ENCODE measurements at places on chromosomes 4 and X.

- DNase-seq, result peak; percentile 32
Observed at GRCh38 chr4:1072830-1073446, 40.4 kb downstream of the RNF212 start.

DNA sequence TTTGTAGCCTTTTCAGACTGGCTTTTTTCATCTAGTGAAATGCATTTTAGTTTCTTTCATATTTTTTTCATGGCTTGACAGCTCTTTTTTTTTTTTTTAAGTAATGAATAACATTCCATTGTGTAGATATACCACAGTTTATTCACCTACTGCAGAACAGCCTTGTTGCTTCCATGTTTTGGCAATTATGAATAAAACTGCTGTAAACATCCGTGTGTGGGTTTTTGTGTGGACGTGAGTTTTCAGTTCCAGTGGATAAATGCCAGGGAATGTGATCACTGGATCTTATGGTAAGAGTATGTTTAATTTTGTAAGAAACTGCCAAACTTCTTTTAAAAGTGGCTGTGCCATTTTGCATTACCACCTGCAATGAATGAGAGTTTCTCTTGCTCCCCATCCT is 160.8 kb downstream of the SOWAHB start:
- DNase-seq, result no peak

- DNase-seq, result no peak
Observed at GRCh38 chrX:65976161-65976560, 63.7 kb downstream of the VSIG4 start.

DNA sequence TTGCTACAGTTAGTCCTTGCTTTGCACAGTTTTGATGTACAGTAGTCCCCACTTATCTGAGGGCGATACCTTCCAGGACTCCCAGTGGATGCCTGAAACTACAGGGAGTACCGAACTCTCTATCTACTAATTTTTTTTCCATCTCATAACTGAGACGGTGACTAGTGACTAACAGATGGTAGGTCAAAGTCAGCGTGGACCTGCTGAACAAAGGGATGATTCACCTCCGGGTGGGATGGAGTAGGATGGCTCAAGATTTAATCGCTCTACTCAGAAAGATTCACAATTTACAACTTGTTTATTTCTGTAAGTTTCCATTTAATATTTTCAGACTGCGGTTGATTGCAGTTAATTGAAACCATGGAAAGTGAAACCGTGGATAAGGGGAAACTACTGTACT is 655.8 kb downstream of the ZNF674 start:
- DNase-seq, result peak; percentile 10

DNA sequence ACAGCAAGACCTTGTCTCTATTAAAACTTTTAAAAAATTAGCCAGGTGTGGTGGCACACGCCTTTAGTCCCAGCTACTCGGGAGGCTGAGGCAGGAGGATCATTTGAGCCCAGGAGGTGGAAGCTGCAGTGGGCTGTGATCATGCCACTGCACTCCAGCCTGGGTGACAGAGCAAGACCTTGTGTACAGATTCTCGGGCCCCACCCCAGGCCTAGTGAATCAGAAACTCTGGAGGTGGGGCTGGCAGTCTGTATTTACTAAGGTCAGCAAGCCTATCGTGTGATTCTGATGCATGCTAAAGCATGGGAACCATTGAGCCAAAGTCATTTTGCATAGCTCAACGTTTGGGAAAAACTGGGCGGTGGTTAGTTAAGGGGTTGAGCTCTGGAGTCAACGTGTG is 3.5 kb downstream of the S100G start:
- no peak for DNase-seq

DNA sequence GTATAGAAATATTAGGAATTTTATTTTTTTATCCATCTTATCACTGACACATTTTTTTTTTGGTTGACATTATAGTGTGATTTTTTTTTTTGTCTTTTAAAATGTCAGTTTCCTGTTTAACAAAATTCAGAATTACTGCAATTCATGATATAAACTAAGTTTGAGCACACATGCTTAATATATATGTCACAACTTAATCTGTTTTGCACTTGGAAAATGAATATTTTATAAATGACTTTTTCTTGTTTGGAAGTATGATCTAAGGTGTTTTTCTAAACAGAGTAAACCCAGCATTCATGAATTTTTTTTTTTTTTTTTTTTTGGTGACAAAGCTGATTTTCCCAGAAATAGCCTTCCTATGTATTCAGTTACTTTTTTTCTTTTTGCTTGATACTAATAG is 2.4 kb downstream of the SMARCA5 start:
- no peak for DNase-seq

DNA sequence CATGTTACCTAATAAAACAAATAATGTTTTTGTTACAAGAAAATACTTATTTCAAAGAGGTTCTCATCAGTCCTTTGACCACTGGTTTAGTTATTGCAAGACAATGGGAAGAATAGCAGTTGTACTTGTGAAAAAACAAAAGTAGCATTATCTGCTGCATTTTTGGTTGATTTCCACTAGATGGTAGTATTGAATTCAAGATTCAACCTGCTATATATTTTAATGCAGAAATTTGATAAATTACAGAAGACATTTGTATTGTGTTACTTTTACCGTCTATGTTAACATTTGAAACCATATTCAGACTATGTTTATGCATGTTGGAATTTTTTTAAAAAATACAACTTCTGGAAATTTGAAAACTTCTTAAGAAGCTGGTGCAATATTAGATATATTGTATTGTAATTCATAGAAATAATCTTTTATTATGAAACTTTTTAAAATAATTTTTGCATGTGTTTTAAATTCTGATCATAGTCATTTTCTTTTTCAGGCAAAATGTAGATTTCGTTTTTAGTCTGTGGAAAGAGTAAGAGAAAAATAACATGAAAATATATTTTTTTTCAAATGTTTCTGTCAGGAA is 56.4 kb downstream of the SPCS3 start:
- peak; percentile 16 for DNase-seq

GRCh38 chr4:6526156-6526555 is 48.8 kb upstream of the MAN2B2 start:
- DNase-seq, result no peak

DNA sequence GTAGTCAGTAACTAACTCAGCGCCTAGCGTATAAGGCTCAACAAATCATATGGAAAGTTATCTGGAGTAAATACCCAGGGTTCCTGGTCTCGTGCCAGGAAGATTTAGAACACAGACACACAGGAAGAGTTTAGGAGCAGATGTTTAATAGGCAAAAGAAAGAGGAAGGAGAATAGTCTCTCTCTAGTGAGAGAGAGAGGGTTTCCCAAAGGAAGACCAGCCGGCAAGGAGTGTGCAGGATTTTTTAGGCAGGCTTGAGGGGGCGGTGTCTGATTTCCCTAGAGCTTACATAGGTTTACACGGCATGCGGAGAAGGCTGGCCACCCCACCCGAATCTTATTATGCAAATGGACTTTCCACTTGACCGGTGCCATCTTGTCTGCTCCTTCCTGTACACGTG is 284.0 kb upstream of the FRG1 start:
- no peak for DNase-seq

DNA sequence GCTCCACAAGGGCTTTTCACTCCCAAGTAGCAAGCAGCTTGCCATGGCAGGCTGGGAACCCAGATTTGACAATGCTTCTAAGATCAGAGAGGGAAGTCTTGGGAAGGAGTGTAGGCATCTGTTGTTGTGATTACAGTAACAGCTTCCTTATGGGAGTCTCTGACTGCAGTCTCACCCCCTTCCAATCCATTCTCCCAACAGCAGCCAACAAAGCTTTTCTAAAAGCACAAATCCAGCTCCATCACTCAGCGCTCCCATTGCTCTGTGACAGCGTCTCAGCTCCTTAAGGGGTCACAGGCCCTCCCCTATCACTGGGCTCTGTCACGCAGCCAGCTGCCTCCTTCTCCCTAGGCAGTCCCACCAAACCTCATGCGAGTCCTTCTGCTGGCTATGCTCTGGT is 7.1 kb downstream of the IGFBP7 start:
- DNase-seq, result no peak

GRCh38 chr4:40877081-40877480 is 127.3 kb downstream of the NSUN7 start:
- no peak for DNase-seq

GRCh38 chr4:86014599-86014998 is 345.3 kb downstream of the MAPK10 start:
- no peak for DNase-seq

DNA sequence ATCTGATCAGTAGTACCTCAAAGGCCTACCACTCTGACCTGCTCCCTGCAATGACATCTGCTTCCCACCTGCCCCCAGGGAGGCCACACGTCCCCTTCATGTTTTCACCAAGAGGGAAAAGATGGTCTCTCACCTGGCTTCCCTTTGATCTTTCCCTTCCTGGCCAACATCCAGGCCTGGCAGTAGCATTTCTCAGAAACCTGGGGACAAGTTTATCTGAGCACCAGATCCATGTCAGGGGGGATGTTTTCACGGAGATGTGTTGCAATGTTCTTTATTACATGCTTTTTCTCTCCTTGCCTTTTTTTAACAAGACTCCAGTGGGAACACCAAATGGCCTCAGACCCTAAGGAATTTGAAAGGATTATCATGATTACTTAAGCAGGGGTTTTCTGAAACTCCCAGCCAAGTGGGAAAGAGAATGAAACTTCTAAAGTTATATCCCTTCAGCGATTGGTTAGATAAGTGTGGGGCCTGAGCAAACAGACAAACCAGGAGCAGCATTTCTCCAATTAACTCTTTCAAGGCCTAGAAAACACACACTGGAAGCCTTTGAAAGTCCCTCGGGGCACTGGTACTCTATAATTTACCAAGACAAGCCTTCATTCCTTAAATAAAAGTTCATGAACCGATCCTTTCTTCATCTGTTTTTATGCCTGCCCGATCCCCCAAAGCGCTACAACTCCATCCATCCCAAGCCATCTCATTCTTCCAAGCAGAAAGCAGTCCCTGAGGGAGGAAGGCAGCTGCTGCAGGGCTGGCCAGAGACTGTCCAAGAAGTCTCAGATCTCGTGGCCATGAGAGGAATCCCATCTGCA is 94.1 kb downstream of the BCOR start:
- no peak for DNase-seq

DNA sequence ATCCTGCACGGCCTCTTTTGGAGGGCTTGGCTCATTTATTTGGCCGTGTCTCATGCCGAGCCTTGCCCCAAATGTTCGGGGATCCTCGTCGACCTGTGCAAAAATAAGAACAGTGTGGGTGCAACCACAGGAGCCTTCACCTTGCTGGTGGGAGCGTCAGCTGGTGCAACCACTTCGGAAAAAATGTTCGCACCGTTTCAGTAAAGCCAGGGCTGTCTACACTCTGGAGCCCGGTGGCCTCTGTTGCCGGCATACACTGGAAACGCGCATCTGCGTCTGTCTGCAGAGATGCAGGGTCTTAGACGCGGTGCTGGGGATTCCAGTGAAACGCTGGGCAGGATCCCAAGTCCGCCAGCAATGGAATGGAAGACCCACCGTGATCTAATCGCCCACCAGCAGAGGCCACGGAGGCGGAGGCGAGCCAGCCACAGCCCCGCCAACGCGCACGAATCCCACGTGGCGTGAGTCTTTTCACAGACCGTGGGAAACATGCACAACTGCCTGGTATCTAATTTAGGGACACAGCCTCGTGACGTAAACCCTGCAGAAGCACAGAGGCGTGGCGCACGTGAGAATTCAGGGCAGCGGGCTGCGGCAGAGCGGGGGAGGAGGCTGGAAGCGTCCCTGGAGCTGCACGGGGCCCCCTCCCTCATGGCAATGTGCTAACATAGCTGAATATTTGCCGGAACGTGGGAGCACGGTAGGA is 13.8 kb upstream of the MXD4 start:
- DNase-seq, result no peak

DNA sequence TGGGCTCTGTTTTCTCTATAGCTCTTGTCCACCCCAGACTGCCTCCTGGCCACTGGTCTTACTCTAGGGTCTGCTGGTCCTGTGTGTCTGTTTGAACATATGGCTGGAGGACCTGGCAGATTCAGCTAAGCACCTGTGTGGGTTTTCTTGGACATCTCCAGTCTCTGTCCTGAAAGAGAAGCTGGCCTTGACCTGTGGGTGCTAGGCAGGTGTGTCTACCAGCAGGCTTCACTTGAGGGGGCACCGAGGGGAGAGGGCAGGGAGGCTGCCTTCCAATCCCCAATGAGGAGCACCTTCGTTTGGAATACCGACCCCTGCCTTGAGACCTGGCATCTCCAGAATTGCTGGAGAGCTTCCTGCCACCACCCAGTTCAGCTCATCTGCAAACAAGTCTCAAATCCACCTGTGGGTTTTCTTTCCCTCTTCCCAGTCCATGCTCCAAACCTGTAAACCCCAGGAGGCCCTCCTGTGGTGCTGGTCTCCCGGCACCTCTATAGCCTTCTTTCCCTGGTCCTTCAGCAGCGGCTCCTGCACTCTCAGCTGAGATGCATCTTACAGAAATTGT is 45.2 kb downstream of the HTRA3 start:
- no peak for DNase-seq

GRCh38 chr4:165031436-165032211 is at the start of gene TRIM60:
Gene TRIM60, plus strand, starts transcription at chr4:165031999. Its CDS starts 8,074 bp downstream, at chr4:165040073.
- no peak for DNase-seq

GRCh38 chr4:57080781-57081650 is 29.2 kb downstream of the IGFBP7 start:
- DNase-seq, result peak; percentile 93

DNA sequence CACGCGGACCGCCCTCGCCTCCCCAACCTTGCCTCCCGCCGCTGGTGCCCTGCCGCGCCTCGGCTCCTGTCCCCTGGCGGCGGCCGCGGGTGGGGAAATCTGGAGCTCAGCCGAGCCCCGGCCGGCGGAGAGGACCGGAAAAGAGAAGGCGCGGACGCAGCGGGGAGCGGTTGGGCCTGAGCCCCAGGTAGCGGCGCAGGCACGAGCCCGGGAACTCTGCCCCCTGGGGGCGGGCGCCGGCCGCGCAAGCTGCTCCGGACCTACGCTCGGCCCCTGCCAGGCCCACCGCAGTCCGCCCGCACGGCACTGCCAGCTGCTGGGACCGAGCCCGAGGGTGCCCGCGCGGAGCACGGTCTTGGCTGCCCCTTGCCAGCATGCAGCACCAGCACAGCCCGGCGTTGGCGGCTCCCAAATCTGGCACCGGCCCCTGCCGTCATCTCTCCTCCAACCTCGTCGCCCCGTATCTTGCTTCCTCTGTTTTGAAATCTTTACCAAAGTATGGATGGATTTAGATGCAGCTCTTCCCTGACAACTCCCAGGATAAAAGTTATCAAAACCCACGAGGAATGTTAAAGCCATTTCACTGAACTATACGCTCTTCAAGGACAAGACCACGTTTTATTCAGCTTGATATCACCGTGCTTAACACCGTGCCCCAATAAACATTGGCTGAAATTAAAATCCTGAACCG is at the start of gene PRSS12:
Gene PRSS12, minus strand, starts transcription at position 161 of the 691 bp plus-strand sequence. CDS start 283 bp downstream, outside the sequence.
- DNase-seq, result peak; percentile 69

DNA sequence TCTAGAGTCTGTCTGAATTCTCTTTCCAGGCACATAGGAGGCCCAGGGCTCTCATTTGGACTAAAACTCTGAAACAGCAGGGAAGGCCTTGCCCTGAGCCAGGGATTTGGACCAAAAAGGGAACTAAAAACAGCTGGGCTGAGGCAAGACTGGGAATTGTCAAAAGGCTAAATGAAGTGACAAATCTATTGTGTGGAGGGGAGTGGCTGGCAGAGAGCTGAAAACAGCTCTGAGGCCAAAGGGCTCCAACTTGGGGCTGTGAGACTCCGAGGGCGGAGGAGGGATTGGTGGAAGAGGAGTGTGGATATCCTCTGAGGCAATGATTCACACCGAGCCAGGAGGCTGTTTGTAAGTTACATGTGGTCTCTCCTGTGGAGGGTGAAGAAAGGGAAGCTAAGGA is 63.2 kb downstream of the PHEX start:
- DNase-seq, result no peak

GRCh38 chrX:123803331-123803983 is 56.4 kb upstream of the XIAP start:
- DNase-seq, result peak; percentile 55
